ENCODE measurements at places on chromosomes 1 and 21.

DNA sequence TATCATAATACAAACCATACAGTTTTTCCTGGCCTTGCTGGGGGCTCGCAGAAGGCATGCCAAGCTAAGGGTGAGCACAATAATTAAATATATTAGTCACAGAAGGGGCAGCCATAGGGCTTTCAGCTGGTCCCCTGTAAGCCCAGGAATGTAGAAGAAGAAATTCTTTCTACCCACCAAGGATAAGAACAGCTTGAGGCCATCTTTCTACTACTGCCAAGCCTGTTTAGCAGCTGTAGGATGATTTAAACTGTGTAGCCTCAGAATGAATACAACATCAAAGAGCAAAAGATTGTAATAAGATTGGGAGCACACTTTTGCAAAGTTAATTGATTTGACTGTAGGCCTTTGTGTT is 171.5 kb downstream of the LRRC7 start:
- DNase-seq = no peak

GRCh38 chr21:40689217-40689616 is 157.7 kb downstream of the DSCAM start:
- DNase-seq = no peak

DNA sequence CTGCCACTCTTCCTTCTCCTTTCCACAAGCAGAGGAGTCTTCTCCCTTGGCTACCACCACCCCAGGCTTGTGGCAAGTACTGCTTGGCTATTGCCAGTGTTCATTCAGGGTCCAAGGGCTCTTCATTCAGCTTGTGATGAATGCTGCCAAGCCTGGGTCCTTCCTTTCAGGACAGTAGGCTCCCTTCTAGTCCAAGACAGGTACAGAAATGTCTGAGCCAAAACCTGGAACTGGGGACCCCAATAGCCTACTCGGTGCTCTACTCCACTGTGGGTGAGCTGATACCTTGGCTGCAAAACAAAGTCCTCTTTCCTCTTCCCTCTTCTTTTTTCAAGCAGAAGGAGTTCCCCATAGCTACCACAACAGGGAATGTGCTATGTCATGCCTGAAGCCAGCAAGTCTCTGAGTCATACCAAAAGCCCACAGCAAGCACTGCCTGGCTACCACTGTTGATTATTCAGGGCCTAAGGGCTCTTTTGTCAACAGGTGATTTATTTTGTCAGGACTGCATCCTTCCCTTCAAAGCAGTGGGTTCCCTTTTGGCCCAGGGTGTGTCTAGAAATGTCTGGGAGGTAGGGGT is 268.9 kb downstream of the HHAT start:
- DNase-seq = no peak

- no peak for DNase-seq
These were observed 207.9 kb upstream of the CACYBP start for GRCh38 chr1:174791863-174792262.

GRCh38 chr1:150309758-150310508 is 11.4 kb upstream of the PRPF3 start:
- no peak for DNase-seq

- DNase-seq = no peak
These were observed 4.2 kb downstream of the MAN1C1 start for GRCh38 chr1:25620701-25621350.

DNA sequence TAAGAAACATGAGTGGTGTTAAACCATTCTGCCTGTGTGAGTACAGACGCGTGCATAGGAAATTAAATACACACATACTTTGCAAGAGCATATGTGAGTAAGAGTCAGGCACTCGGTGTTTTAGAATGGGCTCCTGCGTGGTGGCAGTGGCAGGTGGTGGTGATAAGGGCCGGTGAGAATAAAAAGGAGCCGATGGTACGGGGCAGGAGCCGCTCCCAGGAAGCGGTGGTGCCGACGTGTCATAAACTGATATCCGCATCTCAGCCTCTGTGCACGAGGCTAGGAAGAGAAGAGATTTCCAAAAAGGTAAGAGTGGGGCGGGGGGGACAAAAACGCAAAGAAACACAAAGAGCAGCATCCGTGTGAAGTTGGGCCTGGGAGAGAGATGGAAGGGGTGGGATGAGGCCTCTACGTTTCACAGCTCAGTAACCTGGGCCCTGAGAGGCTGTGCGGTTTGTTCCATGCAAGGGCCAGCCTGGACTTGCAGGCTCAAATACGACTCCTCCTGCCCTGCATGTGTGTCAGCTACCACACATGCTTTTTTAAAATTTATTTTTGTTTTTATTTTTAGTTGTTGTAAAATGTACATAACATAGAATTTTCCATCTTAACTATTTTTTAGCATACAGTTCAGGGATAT is 127.7 kb upstream of the COL6A1 start:
- no peak for DNase-seq

DNA sequence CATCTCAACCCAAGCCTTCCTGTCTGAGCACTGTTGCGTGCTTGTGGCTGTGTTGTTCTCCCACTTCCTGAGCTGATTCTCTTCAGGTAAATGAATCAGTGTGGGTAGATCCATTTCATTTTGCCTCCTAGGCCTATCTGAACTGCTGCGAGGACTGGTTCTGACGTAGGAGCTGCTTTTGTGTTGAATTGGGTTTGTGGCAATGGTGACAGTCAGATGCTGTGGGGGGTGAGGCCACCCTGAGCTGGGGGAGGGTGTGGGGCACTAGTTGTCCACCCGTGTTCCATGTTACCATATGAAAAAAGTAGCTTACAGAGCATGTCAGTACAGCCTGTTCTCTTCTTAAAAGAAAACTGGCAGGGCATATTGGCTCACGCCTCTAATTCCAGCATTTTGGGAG is 81.5 kb downstream of the MRPS6 start:
- DNase-seq = no peak

DNA sequence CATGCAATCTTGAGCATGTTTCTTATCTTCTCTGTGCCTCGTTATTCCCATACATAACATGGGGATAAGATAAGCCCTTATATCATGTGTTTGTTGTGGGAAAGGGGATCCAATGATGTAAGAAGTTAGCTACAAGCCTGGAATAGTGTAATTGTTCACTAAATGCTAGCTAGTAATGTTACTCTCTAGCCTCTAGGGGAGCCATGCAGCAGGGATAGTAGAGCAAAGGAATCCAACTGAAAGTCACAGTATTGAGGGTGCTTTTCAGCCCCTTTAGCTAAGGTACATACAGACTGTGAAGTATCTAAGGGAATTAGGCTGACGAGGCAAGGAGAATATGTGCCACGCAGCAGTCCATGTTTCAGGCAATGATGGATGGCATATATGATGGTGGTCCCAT is 46.9 kb downstream of the IL23R start:
- DNase-seq = no peak

- no peak for DNase-seq
These were observed 173.7 kb downstream of the ZBTB18 start for GRCh38 chr1:244224487-244225430.

GRCh38 chr1:179310291-179310690 is 16.7 kb downstream of the SOAT1 start:
- no peak for DNase-seq

DNA sequence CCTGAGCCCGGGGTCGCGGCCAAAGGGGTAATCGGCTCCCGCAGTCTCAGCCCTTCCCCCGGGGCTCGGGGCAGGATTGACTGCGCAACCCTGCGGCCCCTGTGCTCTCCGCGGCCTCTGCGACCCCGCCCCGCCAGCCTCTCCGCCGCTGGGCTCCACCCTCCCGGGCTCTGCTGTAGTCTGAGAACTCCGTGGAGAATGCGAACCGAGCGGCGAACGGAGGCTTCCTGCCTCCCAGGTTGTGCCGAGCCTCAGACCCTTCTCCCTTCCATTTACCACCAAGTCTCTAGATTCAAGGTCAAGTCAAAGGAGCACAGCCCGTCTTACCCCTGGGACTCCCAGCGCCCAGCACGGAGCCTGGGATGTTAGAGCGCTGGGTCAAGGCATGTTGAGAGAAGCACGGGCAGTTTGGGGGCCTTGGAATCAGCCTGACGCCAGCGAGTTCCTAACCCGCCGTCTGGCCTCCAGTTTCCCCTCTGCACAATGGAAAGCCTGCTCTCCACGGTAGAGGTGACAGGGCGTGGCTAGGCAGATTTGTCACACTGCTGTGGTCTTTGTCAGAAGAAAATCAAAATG is 3.0 kb downstream of the ATP2B4 start:
- peak; percentile 61 for DNase-seq

- DNase-seq = peak; percentile 61
These were observed 79.9 kb downstream of the MORN1 start for GRCh38 chr1:2311184-2312032.

Data from activated CD4-positive, alpha-beta T cell treated with anti-CD3 and anti-CD28 coated beads for 4 hours (primary cell).